ENCODE measurements at places on chromosomes 6 and 20. TPM values are rescaled to one million over a fixed set of nuclear protein-coding genes. Genes with fewer than 3 reads are reported as not detected.

Gene KCNS1
- total RNA-seq, result 0.16 TPM

Gene FAM209B
- total RNA-seq, result not detected

Gene ENPP5
- total RNA-seq, result not detected

Gene C6orf141
- 55.0 TPM for total RNA-seq

Gene RPP40
- 10.2 TPM for total RNA-seq

Gene AFG1L
- 1.6 TPM for total RNA-seq
